Body of pancreas (tissue), 4 donors: ENCODE measurements at places on chromosomes 6 and 20.

DNA sequence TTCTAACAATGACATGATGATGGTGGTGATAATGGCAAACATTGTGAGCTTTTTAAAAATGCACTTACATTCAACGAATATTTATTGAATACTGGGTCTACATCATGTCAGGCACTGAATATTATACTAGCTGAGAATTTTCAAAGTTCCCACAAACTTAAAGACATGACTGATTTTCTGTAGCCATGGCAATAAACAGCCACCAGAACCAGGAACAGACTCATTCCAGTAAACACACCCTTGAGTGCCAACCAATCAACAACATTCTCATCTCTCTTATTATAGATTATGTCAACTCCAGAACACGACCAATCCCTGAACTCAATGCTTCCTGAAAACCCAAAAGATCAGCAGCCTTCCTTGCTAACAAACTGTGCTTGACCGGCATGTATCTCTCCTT, 212.4 kb upstream of the RUNX2 start:
- DNase-seq: no peak

GRCh38 chr20:9919271-9920014, 80.6 kb upstream of the PAK5 start:
- no peak for DNase-seq

- DNase-seq: no peak
These were observed 35.5 kb upstream of the SUMO4 start for GRCh38 chr6:149364557-149364956.

GRCh38 chr6:16482702-16483314, 244.4 kb downstream of the GMPR start:
- no peak for DNase-seq

- DNase-seq: no peak
These were observed 166.7 kb upstream of the CENPW start for GRCh38 chr6:126173265-126173664.

DNA sequence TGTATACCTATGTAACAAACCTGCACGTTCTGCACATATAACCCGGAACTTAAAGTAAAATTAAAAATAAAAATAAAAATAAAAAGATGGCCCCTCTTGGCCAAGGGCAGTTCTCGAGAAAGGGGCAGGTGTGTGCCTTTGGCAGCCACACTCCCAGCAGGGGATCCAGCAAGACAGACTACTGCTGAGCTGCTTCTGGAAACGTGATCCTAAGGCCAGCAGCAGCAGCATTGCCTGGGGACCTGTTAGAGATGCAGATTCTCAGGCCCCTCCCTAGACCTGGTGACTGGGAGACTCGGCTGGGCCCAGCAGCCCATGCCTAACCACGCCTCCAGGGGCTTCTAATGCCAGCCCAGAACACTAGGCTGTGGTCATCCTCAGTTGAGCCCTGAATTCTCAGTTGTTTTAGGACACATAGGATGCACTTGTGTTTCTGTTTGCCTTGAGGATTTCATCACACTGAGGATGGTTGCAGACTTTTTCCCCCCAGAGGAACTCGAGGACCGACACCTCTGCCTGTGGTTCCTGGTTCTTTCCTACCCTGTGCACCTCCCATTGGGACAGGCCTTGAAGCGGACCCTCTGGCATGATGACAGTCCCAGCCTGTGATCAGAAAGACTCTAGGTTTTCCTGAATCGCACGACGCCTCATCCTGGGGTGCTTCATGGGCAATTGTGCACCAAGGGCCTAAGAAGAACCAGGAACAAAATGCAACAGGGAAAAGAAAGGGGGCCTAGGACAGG, 105.9 kb downstream of the TOX2 start:
- DNase-seq: no peak

DNA sequence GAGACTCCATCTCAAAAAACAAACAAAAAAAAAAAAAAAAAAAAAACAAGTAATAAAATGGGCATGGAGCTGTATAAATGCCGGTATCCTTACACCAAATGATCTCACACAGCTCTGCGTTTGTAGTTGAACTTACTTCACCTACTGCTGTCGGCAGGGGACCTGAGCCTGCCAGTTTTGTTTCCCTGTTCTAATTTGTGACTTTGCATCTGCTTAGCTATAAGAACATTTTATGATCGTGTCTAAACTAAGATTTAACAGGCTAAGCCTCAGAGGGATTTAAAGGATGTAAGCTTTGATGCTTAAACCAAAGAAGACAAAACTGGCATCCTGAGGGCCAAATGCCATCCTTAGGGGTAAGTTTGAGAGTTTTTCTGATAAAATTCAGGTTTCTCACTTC, 58.7 kb downstream of the GCNT2 start:
- DNase-seq: no peak

DNA sequence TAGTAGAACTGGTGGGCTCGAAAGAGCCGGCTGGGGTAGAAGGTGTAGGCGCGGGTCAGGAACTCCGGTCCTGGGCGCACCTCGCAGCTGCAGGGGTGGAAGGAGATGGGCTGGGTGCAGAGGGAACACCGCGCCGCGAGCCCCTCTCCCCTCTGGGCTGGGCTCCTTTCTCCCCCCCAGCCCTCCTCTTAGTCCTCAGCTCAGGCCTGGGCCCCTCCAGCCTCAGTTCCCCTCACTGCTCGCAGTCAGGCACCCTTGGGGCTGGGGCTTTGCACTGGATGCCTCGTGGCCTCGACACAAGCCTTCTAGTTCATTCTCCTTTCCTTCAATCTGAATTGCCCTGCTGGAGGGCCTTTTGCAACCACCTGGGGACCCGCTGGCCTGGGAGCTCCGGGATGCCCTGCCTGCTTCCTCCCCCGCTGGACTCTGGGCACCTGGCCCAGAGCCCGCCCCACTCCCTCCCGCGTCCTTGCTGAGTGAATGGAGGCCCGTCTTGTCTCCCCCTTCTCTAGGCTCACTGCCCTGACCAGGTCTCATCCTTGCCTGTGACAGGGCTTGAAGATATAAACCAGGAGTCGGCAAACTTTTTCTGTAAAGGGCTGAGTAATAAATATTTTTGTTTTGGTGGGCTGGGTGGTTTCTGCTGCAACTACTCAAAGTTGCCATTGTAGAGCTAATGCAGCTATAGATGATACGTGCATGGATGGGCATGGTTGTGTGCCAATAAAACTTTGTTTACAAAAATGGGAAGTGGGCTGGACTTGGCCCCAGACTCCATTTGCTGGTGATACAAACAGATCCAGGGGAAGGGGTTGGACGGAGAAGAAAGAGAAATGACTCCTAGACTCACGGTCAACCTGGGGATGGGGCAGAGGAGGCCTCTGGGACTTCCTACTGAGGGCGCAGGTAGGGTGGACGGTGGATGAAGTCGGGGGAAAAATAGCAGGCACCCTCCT, 47.3 kb downstream of the APCDD1L start:
- DNase-seq: no peak

DNA sequence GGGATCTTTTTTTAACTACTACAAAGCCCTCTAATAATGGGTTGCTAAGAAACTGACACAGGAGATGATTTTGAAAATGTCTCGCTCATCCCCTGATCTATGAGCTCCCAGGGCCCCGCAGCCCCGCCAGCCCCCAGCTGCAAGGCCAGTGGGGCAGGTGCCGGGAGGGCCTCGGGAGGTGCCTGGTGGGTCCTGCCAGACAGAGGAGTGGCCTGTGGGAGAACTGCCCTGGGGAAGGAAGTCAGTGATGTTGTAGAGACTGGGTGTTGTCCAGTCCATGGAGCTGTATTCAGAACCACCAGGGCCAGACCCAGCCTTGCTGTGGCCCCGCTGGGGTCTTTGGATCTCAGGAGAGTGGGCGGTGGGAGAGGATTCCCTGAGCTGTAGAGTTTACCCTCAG, 258.7 kb downstream of the TAF4 start:
- DNase-seq: no peak

- no peak for DNase-seq
These were observed 64.4 kb downstream of the LY86 start for GRCh38 chr6:6652932-6653331.

DNA sequence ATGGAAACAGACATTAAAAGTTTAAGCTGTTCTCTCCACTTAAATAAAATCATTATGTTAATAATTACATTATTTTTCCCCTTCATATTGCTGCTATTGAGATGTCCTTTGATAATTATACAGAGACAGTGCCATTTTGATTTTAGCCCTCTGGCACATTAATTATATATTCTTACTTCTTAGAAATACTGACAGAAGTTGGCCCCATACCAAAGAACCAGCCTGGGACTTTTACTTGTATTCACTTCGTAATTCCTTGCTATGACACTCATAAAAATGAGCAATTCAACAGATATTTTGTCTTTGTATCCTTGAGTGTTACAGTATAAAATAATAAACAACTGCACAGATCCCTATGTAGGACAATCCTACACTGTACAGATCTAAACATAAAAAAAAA, 743.7 kb downstream of the TBC1D32 start:
- DNase-seq: no peak

GRCh38 chr6:34585512-34586061, 29.5 kb upstream of the SPDEF start:
- no peak for DNase-seq

DNA sequence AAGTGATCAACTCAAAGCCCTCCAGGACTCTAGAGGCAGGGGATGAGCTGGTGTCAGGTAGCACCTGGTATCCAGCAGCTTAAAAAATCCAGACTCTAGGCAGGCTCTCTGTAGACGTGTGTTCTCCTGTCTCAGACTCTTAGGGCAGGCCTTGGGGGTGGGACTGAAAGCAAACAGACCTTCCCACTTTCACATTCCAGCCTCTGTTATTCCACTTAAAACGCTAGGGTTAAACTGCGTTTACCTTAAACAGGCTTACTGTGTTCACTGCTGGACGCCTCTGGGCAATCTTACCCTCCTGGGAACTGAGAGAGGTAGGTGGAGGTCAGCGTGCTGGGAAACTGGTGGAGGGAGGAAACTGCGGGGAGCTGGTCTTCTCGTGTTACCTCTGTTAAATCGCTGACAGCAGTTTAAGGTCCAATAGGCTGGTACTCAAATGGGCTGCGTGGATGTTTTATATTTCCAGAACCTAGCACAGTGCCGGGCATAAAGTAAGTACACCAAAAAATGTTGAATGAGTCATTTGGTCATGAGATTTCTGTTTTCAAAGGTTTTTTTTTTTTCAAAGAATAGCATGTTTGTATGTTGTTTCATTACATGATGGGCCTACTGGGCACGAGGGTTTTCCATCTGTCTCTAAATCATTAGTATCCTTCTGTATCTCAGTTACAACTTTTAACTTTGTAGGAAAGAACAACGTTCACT, at the start of gene GCNT2:
Gene GCNT2, plus strand, starts transcription at position 248 of the 705 bp plus-strand sequence. CDS start 7,561 bp downstream, outside the sequence.
- DNase-seq: no peak

GRCh38 chr6:105896821-105897095, 189.4 kb upstream of the PRDM1 start:
- DNase-seq: no peak

GRCh38 chr20:47953471-47953870, 168.2 kb upstream of the SULF2 start:
- no peak for DNase-seq

- no peak for DNase-seq
These were observed 109.3 kb downstream of the GPX5 start for GRCh38 chr6:28634761-28635546.

DNA sequence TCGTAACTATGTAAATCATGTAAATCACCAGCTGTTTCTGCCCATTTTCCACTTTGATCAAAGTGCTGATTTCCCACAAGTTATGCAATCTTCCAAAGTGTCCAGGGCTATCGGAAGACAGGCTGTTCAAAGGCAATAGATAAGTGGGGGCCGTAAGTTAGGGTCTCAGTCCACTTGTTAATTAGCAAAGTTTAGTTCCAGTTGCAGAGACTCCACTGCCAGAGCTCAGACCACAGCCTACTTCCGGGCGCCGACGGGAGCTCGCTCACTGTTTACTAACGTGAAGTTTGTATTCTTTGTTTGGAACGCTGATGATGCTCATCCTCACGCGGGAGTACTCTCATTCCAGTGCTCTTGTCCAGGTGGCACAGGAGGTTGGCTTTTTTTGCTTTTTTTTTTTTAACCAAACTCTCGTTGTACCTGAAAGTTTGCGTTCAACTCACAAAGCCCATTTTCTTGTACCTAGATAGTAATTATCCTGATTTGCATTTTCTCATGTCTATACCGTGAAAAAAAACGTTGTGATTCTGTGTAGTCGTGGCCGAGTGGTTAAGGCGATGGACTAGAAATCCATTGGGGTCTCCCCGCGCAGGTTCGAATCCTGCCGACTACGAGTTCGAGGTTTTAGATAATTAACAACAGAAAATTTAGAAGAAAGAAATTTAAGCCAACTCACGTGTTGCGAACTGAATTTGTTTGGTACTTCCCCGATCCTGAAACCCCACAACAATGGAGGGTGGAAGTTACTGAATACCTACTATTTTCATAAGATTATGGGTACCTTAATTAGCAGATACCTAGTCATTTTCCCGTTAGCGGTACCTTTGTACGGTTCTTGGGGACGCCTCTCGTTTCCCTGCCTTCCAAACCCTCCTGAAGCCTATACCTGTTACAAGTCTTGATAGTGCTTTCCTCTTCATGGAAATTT, 29.9 kb upstream of the ZNF184 start:
- peak; percentile 65 for DNase-seq

GRCh38 chr6:98842342-98843180, 8.2 kb downstream of the POU3F2 start:
- DNase-seq: no peak

- DNase-seq: no peak
These were observed 58.9 kb downstream of the GMDS start for GRCh38 chr6:2186516-2186915.

DNA sequence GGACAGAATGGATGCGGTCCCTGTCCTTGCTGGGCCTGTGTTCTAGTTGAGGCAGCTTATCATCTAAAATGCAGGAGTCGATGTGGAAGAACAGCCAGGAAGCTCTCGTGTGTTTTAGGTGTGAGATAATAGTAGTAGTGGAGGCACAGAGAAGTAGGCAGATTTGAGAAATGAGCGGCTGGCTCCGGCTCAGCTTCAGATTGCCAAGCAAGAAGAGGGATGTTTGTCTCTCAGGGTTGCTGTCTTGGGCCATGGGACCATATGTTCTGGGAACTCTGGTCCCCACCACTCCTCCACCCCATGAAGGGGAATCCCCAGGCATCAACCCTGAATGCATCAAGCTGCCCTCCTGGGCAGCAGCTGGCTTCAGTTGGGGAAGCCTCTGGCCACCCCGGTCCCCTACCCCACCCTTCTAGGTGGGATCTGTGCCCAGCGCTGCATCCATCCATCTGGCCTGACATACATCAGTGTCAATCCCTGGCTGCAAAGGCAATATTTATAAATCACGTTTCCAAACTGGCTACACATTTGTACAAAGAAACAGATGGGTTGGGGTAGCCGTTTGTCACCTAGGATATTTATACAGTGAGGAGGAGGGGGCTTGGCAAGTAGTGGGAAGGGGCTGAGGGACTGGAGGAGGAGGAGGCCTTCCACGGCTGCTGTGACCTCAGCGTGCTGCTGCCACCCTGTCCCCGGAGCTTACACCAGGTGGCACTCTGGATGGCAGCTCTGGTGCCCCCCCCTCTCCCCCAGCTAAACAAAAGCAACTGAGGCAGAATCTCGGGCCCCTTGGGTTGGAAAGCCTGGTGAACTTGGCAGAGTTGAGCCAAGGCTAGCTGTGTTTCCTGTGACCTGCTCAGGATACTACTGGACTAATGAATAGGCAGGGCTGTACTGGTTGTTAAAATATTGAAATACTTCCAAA, 64.4 kb downstream of the CD40 start:
- DNase-seq: no peak

GRCh38 chr20:20452254-20452676, 84.4 kb downstream of the INSM1 start:
- peak; percentile 66 for DNase-seq

GRCh38 chr20:12591949-12592470, 416.8 kb upstream of the SPTLC3 start:
- DNase-seq: no peak

- no peak for DNase-seq
These were observed 58.2 kb downstream of the FAM217A start for GRCh38 chr6:4020822-4021132.

GRCh38 chr6:3001773-3002293, 2.1 kb downstream of the NQO2 start:
- DNase-seq: peak; percentile 22

- DNase-seq: no peak
These were observed 211.0 kb downstream of the WDR27 start for GRCh38 chr6:169490830-169491229.
